NCI-H2029 (cell line): ENCODE measurements at places on chromosomes 3 and 15.
A peak's percentile ranks its signal among the peaks of the same experiment; 100 is the strongest.

DNA sequence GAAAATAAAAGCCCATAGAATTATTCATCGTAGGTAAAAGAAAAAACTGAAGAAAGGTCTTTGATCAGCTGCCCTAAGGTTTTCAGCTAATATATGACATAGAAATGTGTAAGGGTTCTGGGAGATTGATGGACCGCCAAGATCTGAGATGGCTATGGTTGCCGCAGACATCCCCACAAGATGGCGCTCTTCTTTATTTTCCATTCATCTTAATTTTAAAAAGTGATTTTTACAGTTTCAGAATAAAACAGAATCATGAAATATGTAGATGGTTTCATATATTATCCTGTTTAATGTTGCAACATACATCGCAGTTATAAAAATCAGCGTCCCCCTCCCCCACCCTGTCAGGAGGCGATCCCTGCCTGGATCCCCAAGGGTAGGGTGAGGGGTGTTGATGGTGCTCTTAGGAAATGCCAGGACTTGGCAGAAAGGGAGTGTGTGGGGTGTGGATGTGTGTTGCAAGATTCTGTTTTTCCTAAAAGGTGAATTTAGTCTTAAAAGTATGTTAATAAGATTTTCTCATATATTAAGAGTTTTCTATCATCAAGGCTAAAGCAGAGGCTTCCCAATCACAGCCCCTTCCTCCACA, 68.8 kb downstream of the ANXA2 start:
- no peak for DNase-seq

DNA sequence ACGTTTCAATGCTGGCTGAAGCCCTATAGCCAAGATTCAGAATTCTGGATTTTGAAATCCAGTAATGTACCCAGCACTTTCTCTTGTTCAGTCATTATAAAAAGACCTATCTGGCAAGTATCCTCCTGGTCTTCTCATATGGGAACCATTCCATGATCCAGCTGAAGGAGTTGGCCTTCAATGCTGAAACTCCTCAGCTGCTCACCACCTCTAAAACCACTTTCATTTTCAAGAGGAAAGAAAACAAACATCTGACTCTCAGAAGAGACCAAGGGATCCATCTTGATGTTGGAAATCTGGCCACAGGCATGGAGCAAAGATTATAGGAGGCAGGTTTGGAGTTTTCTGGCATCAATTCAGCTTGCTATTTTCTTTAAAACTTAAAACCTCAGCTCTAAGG, 235.4 kb downstream of the FMN1 start:
- no peak for DNase-seq

GRCh38 chr15:78360367-78360801, 20.2 kb downstream of the CRABP1 start:
- DNase-seq: peak; percentile 16

- no peak for DNase-seq
Measured at GRCh38 chr3:26675336-26675735, 52.8 kb downstream of the LRRC3B start.

- peak; percentile 69 for DNase-seq
Measured at GRCh38 chr15:68277603-68278344, at the start of gene FEM1B. FEM1B (plus strand) TSS chr15:68277745; CDS start chr15:68278418, 673 bp downstream.

- DNase-seq: no peak
Measured at GRCh38 chr15:66567897-66568296, 2.1 kb upstream of the LCTL start.

DNA sequence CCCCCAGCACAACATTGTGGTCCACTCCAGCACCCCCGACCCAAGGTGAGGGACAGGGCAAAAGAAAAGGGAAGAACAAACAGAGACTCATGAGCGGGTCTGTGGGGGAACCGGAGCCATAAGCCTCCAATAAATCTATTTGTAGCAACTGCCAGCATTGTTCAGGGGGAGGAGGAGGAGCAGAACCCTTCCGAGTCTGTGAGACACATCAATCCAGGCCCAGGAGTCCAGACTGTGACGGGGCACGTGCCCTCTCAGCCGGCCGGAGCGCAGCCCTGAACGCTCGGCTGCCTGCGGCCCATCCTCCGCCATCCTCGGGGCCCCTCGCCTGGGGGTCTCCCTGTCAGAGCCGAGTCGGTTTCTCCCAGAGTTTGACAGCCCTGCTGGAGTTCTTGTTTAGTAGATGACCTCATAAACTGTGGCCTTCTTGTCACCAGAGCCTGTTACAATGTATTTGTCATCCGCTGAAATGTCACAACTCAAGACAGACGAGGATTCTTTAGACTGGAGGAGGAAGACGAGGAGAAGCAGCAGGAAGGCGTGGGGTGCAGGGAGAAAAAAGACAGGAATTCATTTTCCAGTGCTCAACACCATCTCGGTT, 47.9 kb downstream of the TLE3 start:
- no peak for DNase-seq

DNA sequence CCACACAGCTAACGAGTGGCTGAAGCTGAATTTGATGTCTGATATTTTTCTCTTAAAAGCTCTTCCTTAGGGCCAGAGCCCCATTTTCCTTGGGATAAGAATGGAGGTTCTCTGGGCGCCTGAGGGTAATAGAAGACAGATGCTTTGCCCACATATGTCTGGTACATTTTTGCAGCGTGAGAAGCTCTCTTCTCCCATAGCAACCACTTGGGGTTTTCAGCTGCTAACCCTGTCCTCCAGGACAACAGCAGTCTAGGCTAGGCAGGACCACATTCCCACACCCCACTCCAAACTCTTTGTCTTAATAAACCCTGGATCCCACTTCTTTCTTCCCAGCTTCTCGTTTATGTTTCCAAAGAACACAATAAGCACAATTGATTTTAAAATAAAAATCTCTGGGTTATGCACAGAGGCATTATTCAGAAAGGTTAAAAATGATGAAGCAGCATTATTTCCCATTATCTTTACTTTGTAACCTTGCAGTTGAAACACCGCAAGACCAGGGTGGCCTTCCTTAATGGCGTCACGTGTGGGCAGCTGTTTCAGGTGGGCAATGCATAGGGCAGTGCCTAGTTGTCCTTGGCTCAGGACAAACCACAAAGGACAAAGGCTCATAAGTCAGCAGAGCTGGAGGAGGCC, 56.5 kb upstream of the NTRK3 start:
- no peak for DNase-seq

DNA sequence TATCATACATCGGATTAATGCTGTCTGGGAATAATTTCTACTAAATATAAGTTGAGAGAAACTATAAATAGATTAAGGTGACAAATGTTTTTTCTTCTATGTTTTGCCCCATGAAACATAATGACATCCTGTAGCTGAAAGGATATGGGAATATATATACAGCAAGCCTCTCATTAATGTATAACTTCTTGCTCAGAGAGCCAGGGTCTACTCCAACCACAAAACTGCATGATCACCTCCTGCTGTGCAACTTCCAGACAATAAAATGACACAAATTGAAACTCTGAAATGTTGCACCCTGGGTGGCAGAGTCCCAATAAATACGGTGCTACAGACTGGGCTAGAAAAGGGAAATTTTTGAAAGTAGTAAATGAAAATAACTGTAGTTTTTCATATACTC, 571.9 kb upstream of the CBLB start:
- no peak for DNase-seq

DNA sequence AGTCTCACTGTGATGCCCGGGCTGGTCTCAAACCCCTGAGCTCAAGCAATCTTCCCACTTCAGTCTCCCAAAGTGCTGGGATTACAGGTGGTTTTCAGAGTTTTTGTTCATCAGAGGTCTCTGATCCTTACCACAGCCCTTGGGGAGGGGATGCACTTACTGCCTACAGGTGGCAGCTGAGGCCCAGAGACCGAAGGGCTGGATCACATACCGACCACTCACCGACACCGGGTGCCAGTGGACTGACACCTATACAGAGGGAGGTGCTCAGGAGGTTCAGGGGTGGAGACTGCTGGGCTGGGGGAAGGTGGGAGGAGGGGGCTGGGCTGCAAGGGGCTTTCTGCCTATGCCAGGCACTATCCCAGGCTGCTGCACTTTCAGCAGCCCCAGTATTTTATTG, 19.5 kb downstream of the DUSP7 start:
- no peak for DNase-seq

DNA sequence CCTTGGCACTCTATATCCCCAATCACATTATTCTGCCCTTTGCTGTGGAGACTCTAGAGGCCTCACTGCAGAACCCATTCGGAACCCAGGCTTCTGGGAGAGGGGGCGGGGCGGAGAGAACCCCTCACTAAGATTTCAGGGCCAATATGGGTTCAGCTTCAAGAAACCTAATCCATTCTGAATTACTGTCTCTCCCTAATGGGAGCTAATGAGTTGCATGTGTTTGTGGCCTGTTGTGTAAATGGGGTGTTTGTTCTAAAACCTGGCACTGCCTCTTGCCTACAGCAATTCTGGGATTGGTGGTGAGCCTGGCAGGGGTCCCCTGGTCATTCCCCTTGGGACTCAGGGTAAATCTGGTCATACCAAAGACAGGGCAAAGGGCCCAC, 605 bp upstream of the RASL12 start:
- no peak for DNase-seq

DNA sequence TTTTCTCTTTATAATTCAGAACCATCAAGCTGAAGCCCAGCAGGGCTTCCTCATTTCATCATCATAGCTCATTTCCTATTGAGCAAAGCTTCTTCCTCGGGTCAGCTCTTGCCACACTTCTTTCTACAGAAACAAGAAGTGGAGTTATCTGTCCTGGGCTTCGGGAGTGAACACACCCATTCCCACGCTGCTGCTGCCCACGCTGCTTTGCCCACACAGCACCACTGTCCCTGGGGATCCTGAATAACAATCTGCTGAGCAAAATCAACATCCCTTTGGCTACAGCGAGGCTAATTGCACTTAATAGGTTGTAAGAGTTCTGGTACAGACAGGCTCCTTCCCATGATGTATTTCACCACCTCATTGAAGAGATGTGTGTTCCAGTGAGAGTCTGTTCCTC, 23.7 kb downstream of the CEP19 start:
- DNase-seq: no peak

GRCh38 chr3:57992452-57993213, 15.6 kb upstream of the FLNB start:
- DNase-seq: no peak

GRCh38 chr3:49454898-49455681, 15.0 kb upstream of the DAG1 start:
- DNase-seq: no peak

DNA sequence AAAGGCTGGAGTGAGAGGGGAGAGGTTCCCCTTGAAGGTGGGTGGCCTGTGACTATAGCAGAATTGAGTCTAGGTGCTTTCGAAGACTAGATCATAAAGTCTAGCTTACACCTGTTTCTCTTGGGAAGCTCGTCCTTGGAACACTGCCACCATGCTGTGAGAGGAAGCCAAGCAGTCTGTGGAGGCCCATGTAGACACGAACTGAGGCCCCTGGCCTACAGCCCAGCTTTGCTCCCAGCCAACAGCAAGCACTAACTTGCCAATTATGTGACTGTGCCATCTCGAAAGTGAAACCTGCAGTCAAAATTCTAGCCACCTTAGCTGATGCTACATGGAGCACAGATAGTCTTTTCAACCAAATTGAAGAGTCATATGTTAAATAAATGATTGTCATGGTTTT, 190.5 kb upstream of the NECTIN3 start:
- DNase-seq: peak; percentile 93

DNA sequence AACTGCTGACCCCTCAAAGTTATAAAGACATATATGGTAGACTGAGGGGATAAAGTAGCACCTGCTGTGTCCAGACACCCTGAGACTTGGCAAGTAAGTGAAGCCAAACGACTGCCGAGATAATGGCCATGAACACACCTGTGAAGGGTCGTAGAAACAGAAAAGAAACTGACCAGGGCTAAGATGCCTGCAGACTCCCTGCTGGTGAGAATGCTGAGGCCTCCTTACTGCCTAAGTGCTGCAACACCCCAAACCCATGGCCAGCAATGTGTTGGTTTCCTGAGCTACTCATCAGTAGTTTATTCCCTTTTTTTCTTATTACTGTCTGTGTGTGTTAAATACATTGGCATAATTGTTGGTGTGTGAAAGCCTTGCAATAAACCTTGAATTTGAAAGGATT, 233.8 kb downstream of the ZNF385D start:
- DNase-seq: no peak

GRCh38 chr3:66602237-66602636, 101.4 kb upstream of the LRIG1 start:
- DNase-seq: no peak
